ENCODE measurements at places on chromosomes 7 and 10.

GRCh38 chr7:34497153-34497777 is 160.8 kb upstream of the NPSR1 start:
- DNase-seq: no peak

GRCh38 chr7:68444042-68444441 is 1154.2 kb upstream of the AUTS2 start:
- no peak for DNase-seq

- no peak for DNase-seq
Measured at GRCh38 chr7:50266635-50267386, 37.7 kb upstream of the IKZF1 start.

DNA sequence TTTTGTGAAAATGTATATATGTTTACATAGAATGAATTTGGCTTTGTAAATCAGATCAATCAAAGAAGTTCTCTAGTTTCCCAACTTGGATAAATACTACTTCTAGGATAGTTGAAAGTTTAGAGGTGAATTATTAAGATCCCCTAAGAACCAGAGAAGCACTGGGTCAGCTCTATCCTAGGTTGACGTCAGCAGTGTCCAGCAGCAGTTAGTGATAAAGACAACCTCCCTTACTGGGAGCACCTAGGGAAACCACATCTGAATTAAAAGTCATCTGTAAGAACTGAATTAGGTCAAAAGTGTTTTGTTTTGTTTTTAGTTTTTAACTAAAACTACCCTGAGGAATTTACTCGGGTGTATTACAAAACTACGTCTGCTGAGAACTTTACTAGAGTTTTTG is 178.0 kb downstream of the POLR1F start:
- no peak for DNase-seq

- DNase-seq: peak; percentile 35
Measured at GRCh38 chr7:97145068-97145467, 27.6 kb downstream of the SDHAF3 start.

DNA sequence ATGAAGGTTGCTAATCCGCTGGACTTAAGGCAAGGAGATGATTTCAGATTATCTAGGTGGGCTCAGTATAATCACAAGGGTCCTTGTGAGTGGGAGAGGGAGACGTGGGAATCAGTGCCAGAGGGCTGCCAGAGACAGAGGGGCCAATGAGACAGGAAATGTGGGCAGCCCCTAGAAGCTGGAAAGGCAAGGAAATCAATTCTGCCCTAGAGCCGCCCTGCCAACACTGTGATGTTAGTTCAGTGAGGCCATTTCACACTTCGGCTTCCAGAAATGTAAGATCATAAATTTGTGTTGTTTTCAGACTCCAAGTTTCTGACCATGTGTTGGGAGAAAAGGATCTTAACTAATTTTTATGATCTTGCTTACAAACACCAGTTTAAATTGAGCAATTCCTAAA is 3.6 kb upstream of the GPNMB start:
- DNase-seq: no peak

GRCh38 chr7:26580711-26581110 is 283.7 kb downstream of the SKAP2 start:
- no peak for DNase-seq

GRCh38 chr10:62083412-62084267 is 182.1 kb downstream of the ARID5B start:
- DNase-seq: peak; percentile 36

- DNase-seq: peak; percentile 98
Measured at GRCh38 chr10:26860443-26861204, at the start of gene ABI1. ABI1 (minus strand) TSS chr10:26860958; CDS start chr10:26860863, 95 bp downstream.

DNA sequence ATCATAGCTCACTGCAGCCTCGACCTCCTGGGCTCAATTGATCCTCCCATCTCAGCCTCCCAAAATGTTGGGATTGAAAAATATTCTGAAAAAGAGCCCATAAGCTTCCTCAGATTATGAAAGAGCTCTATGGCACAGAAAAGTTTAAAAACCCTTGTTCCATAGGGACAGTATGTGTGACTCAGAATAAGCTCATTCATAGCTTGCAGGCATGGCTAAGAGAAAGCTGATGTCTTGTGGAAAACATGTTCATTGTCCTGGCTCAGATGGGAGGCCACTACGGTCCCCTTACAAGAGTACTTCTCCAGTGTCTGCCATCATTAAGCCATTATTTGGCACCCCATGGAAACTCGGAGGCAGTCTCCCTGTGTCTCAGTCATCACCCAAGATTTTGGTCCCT is 64.0 kb downstream of the CCDC3 start:
- DNase-seq: no peak

DNA sequence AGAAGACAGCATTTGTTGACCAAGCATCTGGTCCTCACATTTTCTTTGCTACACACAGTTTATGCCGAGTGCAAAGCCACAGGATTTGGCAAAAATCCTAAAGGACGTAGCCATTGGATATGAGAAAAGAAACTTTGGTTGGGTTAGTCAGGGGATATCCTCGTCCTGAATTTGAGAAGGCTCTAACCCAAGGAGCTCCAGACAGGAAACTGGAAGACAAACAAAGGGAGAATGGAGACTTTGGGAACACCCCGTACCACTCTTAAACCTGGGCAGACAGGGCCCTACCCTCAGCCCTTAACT is 146.6 kb upstream of the FRMD4A start:
- peak; percentile 91 for DNase-seq

DNA sequence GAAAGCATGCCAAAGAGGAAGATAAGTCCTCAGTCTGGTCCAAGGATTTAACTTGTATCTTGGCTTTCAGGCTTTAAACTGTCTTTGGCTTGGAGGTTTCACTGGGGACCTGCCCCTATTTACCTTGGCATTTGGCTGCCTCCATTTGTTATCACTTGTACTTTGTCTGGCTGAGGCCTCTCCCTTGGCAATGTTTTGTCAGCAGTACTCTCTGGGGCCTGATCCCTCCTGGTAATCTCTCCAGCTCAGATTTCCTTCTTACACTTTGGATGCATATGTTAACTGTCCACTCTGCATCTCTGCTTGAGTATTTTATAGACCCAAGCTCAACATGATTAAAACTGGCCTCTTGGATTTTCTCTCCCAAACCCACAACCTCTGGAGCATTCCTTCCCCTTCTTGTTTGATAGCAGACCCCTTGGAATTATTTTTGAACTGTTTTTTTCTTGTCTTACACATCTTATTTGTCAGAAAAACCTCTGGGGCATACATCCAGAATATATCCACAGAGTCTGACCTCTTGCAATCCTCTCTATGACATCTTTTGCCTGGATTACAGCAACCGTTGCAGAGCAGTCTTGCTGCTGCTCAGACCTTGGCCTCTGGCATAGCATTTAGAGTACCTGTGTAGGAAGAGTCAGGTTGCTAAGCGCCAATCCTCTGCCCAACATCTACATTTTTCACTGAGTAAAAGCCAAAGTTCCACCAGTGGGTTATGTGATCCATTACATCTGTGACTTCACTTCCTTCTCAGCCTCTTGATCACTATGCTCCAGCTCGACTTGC is 35.2 kb downstream of the ZNF487 start:
- no peak for DNase-seq

DNA sequence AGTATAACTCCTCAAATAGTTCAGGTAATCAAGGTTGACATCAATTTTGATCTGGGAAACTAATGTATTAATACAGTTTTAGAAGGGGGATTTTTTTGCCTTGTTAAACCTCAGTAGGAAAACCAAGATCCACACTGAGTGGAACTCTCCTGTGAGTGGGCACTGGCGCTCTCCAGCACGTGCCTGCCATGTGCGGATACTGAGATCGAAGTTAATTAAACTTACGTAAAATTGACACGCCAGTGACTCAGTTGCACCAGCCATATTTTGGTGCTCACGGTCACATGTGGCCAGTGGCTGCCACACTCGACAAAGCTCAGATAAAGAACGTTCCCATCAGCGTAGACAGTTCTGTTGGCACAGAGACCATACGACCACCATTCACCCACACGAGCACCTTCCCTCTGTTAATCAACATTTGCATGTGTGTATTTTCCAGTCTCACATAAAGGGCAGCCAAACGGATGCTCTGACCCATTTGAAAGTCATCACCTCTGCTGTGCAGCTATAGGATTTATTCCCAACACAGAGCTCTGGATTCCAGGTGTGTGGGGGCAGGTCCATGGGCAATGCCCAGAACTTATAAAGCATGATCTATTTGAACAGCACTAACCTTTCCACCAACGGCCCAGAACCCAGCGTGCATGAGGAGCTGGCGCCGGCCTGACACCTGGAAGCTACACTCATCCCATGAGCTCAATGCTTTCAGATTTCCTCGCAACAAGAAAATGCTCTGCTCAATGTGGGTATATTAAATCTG is 77.7 kb downstream of the VIPR2 start:
- no peak for DNase-seq

DNA sequence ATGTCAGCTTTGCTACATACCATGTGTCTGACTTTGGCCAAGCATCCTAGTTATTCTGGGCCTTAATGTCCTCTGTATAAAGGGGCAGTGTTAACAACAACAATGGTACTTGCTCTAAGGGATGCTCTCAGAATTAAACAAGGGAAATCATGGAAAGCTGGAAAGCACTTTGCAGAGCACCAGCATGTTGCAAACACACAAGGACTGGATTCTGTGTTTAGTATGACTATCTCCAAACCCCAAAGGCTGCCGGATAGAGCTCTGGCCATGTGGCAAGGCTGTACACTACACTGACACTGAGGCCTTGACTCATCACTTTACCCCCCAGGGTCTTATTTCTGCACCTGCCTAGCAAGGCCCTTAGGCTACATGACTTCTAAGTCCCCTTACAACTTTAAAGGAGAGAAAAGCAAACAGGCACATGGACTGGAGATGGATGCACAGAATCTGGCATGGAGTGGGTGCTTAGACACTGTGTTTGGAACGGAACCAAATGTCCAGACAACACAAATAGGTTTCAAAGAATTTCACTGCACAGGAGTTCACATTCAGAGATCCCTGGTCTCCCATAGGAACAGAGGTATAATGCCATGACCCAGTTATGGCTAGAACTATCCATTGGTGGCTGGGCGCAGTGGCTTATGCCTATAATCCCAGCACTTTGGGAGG is 74.6 kb downstream of the FAM13C start:
- no peak for DNase-seq

GRCh38 chr10:110860576-110861241 is 11.0 kb upstream of the PDCD4 start:
- no peak for DNase-seq

DNA sequence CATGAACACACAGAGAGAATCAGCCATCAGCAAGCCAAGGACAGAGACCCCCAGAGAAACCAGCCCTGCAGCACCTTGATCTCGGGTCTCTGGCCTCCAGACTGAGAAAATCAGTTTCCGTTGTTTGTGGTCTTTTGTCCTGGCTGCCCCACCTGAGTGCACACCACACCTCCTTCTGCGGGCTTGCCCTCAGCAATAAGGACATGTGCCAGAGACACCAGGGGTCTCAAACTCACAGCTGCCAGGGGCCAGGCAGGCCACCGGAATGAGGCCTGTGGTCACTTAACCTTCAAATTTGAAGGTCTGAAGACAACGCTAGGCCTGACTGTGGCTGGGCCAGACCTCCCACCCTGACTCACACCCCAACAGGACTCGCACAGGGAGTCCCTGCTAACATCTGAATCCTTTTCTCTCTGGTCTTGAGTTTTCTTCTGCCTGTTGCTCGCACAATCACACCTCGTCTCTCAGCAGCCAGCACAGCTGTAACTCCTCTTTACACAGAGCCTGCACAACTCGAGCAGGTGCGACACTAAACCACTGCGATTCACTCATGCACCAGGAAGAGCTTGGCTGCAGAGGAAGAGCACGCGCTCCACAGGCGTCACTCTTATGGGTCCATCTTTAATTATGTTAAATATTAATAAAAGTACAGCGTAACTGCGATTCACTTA is 86.2 kb downstream of the CHST15 start:
- no peak for DNase-seq

DNA sequence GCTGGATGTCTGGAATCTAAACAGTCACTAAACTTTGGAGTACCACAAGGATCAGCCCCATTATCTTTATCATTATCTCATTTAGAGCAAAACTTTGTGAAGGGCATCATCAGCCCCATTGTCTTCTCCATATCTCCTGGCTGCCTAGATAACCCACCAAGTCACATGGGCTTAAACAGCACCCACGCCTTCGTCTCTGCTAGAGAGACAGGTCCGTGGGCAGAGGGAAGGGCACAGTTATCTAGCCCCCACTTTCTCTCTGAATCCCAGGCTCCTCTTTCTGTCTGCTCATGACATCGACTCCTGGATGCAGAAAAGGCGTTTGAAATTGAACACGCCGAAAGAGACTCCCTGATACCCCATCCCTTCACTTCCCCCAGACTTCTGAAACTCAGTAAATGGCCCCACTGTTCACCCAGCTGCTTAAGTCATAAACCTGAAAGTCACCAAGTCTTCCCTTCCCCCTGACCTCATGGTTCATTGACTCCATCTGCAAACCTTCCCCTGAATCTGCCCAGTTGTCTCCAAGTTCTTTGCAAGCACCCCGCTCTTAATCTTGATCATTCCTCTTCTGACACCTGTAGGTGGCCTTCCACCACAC is 20.9 kb upstream of the PARD3 start:
- DNase-seq: no peak

- DNase-seq: no peak
Measured at GRCh38 chr7:103048833-103049232, 25.8 kb downstream of the FBXL13 start.

GRCh38 chr10:22427890-22428571 is 82.7 kb downstream of the SPAG6 start:
- peak; percentile 83 for DNase-seq

GRCh38 chr10:34080485-34081346 is 734.4 kb downstream of the PARD3 start:
- DNase-seq: no peak

DNA sequence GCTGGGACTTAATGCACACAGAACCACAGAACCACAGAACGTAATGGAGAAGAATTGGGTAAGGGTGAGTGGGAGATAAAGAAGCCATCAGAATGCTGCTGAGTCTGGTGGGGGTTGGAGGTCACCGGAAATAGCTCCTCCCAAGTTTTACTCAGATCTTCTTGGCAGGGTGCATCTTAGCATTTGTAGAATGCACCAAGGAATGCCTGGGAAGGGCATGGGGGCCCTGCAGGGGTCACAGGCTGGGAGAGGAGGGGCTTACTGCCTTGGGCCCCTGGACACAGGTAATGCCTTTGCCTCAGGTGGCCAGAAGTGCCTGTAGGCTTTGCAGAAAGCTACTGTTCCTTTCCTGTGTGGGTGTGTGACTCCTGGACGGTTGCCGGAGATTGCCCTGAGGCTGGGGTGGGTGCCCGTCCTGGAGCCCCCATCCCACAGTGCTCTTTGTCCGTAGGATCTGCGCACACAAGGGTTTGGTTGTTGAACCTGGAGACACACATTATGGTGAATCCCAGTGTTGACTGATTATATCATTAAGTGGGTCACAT is 55.1 kb downstream of the MGMT start:
- no peak for DNase-seq

DNA sequence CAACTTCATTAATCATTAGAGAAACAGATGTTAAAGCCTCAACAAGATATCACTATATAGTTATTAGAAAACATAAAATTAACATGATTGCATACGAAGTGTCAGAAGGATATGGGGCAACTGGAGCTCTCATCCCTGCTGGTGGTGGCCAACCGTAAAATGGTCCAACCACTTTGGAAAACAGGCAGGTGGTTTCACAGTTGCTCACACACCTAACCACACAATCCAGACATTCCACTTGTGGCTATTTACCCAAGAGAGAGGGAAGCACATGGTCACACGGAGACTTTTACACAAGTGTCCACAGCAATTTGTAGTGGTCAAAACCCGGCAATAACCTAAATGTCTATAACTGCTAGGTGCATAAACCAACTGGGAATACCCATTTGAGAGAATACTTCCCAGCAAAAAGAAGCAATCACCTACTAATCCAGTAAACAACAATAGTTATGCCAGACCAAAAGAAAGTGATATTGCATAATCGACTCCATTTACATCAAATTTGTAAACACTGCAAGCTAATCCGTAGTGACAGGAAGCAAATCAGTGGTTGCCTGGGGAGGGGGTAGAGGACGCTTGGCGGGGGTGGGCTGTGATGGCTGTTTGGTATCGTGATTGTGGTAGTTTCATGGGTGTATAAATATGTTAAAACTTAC is 91.8 kb downstream of the LARP4B start:
- DNase-seq: peak; percentile 26
